AG04450 (cell line): ENCODE measurements at places on chromosomes 1 and 21. TPM values are rescaled to one million over a fixed set of nuclear protein-coding genes. Genes with fewer than 3 reads are reported as not detected.

GRCh38 chr1:93579891-93580290, 101.7 kb downstream of the BCAR3 start:
- DNase-seq: peak; percentile 89

Gene MPZ
- 0.71 and 0.89 TPM in 2 replicates for polyA plus RNA-seq

Gene KCNN3
- polyA plus RNA-seq: 0.02 and 0.09 TPM in 2 replicates

GRCh38 chr1:6275826-6276782, 15.2 kb upstream of the GPR153 start:
- peak; percentile 66 for DNase-seq

Gene DUSP23
- 6.0 and 6.1 TPM in 2 replicates for polyA plus RNA-seq

GRCh38 chr1:24874611-24875234, 55.4 kb downstream of the RUNX3 start:
- DNase-seq: no peak

GRCh38 chr1:214404154-214404553, 123.2 kb downstream of the SMYD2 start:
- no peak for DNase-seq

Gene S100A2
- 3.9 and 5.2 TPM in 2 replicates for polyA plus RNA-seq

DNA sequence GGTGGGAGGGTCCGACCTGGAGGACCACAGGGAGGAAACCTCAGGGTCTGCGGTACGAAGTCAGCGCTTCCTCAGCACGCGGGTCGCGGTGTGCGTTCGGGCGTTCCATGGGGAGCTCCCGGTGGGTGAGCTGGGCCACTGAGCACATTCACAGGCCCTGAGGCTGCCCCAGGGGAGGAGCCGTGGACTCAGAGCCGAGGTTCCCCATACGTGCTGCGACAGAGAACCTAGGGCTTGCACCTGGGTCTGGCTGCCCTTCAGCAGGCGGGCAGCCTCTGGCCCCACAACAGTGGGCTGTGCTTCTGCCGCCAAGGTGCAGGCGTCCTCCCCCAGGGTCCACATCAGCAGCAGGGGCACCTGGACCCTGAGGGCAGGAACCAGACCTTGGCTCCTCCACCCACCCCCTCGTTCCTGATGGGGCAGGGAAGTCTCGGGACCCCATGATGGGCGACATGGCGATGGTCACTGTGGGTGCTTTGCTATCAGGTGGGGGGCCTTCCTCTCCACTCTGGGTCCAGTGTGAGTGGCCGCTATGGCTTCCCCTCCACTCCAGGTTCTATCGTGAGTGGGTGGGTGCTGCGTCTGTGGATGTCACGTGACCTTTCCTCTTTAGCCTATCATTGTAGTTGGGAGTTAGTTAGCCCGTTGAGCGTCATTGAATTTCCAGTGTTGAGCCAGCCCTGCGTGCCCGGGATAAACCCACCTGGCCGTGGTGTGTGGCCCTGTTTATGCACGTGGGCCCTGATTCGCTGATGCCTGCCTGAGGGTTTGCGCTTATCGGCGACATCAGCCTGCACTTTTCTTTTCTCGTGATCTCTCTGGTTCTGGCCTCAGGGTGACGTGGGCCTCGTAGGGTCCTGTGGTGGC, 27.9 kb downstream of the FTCD start:
- no peak for DNase-seq

Gene SMPDL3B
- polyA plus RNA-seq: 0.05 and 0.07 TPM in 2 replicates
